Stimulated activated CD8-positive, alpha-beta memory T cell treated with anti-CD3 and anti-CD28 coated beads, Interleukin-4, amount 100 ng/mL, for 1 hour (primary cell): ENCODE measurements at places on chromosomes 2 and 18.

DNA sequence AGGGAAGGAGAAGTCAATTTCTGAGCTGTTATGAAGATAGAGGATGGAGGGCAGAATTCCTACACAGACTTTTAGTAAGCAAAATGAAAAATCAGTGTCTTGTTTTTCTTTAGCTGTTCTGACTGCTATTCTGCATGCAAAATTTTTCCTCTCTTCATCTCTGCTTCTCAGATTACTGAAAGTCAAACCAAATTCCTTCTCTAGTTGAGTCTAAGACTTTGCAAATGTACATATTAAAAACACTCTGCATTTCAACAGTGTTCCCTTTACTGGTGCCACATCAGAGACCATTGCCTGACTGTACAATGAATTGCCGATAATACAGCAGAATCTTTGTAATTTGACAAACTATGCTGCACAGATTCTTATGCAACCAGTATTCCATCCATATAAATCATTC is 198.8 kb downstream of the EXOC6B start:
- no peak for DNase-seq

DNA sequence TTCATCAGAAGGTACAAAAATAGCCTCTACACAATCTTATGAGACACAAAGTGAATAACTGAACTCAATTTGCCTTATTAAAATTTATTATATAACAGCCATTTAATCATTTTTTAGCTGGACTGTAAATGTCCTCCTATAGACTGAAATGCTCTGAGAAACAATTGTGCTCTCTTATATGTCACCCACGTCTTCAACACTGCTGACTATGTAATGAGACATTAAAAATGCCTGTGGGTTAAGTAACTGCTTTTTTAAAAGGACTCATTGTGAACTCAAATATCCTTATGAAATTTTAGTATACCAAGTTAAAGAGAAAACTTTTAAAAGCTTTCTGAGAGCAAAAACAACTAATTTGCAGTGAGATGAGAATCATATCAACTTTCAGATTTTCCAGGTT is 10.4 kb upstream of the GALNT1 start:
- no peak for DNase-seq

- DNase-seq: no peak
Measured at GRCh38 chr18:3071676-3072075, 58.7 kb upstream of the LPIN2 start.

GRCh38 chr2:20199633-20200270 is 25.2 kb downstream of the SDC1 start:
- DNase-seq: no peak

DNA sequence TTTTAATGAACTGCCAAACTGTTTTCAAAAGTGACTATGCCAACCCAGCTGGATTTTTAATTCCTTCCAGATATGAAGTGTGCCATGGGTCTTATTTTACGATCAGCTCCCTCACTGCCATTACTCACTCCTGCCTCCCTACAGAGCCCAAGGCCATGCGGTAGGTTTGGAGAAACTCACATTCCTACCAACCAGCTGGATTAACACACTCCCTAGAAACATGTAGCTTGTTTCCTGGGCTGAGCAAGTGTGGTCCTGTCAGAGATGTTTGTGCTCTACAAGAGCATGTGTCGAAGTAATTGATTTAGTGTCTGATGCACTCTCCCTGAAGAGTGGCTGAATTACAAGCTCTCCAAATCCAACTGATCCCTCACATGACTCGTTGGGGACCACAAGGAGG is 82.5 kb downstream of the SPP2 start:
- DNase-seq: no peak
